ENCODE measurements at places on chromosomes 5 and 9.

- H3K4me1 ChIP-seq: peaks cover 9% of the 10 kb centered on the region
- no peak for DNase-seq
- no peaks in the 10 kb centered on the region for H3K36me3 ChIP-seq
- H3K4me3 ChIP-seq: no peak overlapping the region
Measured at GRCh38 chr9:106146066-106146840, 451.9 kb downstream of the TMEM38B start.

DNA sequence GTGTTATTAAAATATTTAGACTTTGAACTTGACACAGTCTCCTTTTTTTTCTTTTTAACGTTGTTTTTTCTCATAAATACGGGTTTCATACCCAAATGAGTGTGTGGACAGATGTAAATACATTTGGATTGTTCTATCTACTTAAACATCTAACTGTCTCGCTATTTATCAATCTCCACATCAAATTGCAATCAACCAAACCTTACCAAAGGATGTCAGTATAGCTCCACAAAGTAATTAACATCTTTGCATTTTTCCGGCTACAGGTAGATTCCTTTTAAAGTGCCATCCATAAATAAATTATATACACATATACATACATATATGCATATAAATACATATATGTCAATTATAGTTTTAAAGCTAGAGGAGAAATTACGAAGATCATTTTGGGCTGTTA is 705 bp upstream of the CDH10 start:
- DNase-seq: no peak
- H3K4me1 ChIP-seq: no peaks in the 10 kb centered on the region
- no peaks in the 10 kb centered on the region for H3K27me3 ChIP-seq
- H3K27ac ChIP-seq: no peak overlapping the region
- peaks cover 5% of the 10 kb centered on the region for H3K36me3 ChIP-seq

DNA sequence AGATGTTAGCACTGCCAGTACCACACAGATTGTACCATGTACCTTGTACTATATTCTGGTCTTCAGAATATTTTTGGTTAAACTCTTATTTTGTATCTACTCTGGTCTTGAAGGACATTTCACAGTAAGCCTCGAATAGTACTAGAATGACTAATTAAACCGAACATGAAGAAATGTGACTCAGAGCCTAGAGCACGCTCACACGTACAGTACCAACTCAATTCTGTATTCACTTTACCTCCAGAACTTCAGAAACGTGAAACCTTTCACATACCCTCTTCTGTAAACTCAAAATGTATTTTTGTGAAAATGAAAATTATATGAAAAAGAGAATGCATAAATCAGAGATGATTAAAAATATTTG is 112.8 kb downstream of the MVB12B start:
- H3K27ac ChIP-seq: no peak overlapping the region
- no peaks in the 10 kb centered on the region for H3K27me3 ChIP-seq
- no peak for DNase-seq
- no peaks in the 10 kb centered on the region for H3K36me3 ChIP-seq
- peak overlapping the region; percentile 45 for H3K4me3 ChIP-seq
- H3K4me1 ChIP-seq: peaks cover 5% of the 10 kb centered on the region

DNA sequence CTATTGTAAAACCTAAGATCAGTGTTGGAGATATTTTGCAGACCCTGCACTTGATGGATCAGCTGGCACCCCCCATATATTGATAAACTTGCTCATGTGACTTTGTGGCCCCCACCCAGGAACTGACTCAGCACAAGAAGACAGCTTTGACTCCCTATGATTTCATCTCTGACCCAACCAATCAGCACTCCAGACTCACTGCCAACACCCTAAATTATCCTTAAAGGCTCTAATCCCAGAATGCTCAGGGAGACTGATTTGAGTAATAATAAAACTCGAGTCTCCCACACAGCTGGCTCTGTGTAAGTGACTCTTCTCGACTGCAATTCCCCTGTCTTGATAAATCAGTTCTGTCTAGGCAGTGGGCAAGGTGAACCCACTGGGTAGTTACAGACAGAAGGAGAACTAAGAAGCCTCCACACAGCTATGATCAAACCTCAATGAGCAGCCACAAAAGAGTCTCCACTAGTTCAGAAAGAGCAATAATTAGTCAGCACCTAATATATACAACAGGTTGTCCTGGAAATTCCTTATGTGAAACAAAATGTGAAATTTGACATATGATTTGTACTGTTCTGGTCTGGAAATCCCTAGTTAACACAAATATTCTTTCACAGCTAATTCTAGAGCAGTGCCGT is 52.2 kb downstream of the ACTL7B start:
- no peak overlapping the region for H3K27ac ChIP-seq
- H3K4me3 ChIP-seq: no peak overlapping the region
- DNase-seq: no peak
- no peaks in the 10 kb centered on the region for H3K4me1 ChIP-seq

DNA sequence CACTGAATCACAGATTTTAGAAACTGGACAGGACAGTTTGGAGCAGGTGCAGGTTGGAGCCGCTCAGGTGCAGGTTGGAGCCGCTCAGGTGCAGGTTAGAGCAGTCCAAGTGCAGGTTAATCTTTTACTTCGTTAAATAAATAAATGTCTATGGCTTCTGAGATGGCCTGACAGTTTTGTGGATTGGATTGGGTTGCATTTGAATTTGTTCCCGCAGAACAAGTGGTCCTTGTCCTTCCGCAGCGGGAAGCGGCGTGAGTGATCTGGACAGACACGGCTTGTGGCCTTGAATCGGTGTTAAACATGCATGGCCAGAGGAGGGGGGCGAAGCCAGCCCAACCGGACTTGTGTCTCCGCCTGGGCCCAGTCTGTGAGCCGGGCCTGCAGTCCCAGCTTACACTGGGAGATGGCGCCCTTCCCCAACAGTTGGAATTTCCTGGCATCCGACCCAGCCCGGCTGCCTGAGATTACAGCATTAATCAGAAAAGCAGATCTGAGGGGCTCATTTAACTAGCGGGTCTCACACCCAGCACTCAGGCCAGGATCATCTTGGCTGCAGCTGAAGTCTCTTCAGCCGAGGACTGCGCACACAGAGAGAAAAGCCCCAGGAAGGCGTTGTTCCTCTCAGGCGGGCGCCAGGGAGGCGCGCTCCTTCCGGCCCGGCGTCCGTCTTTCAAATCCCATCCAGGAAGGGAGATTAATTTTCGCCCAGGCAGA is 1.5 kb upstream of the OLFM1 start:
- H3K27ac ChIP-seq: no peak overlapping the region
- DNase-seq: no peak
- peaks cover 22% of the 10 kb centered on the region for H3K27me3 ChIP-seq
- H3K36me3 ChIP-seq: no peaks in the 10 kb centered on the region
- H3K4me1 ChIP-seq: peaks cover 3% of the 10 kb centered on the region

GRCh38 chr9:121674952-121675351 is 23.5 kb downstream of the DAB2IP start:
- DNase-seq: no peak
- no peaks in the 10 kb centered on the region for H3K4me1 ChIP-seq
- H3K27ac ChIP-seq: no peak overlapping the region
- H3K27me3 ChIP-seq: peaks cover 14% of the 10 kb centered on the region
- H3K36me3 ChIP-seq: no peaks in the 10 kb centered on the region

GRCh38 chr9:93017621-93018020 is 40.9 kb upstream of the SUSD3 start:
- H3K27me3 ChIP-seq: no peaks in the 10 kb centered on the region
- H3K4me3 ChIP-seq: no peak overlapping the region
- no peak for DNase-seq
- H3K36me3 ChIP-seq: peaks cover 7% of the 10 kb centered on the region
- H3K4me1 ChIP-seq: no peaks in the 10 kb centered on the region

DNA sequence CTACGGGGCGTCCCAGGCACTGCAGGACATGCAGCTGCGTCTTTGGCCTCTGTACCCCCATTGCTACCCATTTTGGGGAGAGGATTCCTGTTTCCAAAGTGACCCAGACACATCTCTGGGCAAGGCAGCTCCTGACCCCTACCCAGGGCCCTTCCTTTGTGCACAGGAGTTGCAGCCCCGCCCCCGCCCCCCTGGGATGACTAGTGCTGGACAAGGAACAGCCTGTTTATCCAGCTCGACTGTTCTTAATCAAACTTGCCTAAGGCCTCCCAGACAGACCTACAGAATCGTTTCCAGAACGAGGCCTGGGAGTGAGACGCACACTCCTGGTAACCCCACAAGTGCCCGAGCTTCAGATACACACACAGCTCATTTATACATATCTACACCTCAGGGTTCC is 13.2 kb downstream of the DIPK1B start:
- no peaks in the 10 kb centered on the region for H3K27me3 ChIP-seq
- H3K4me3 ChIP-seq: peak overlapping the region; percentile 98
- peaks cover 8% of the 10 kb centered on the region for H3K36me3 ChIP-seq
- H3K4me1 ChIP-seq: peaks cover 18% of the 10 kb centered on the region
- H3K27ac ChIP-seq: no peak overlapping the region
- DNase-seq: no peak

DNA sequence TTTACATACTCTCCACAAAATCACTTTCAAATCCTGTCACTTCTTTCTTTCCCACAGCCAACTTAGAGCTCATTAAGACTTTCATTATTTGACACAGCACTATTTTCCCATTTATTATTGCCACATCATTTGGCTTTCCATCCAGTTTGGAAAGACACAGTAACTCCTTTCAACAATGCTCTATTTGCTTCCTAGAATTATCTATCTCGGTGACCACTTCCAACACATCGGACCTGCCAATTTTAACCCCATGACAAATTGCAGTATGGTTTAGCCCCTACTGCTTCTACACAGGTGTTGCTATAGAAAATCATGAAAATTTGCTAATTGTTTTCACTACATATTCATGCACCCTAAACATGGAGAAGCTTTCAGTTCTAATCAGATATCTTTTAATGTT is 190.6 kb upstream of the COX7C start:
- no peak for DNase-seq
- H3K36me3 ChIP-seq: no peaks in the 10 kb centered on the region
- H3K4me3 ChIP-seq: no peak overlapping the region
- H3K4me1 ChIP-seq: no peaks in the 10 kb centered on the region
- no peaks in the 10 kb centered on the region for H3K27me3 ChIP-seq
- no peak overlapping the region for H3K27ac ChIP-seq

DNA sequence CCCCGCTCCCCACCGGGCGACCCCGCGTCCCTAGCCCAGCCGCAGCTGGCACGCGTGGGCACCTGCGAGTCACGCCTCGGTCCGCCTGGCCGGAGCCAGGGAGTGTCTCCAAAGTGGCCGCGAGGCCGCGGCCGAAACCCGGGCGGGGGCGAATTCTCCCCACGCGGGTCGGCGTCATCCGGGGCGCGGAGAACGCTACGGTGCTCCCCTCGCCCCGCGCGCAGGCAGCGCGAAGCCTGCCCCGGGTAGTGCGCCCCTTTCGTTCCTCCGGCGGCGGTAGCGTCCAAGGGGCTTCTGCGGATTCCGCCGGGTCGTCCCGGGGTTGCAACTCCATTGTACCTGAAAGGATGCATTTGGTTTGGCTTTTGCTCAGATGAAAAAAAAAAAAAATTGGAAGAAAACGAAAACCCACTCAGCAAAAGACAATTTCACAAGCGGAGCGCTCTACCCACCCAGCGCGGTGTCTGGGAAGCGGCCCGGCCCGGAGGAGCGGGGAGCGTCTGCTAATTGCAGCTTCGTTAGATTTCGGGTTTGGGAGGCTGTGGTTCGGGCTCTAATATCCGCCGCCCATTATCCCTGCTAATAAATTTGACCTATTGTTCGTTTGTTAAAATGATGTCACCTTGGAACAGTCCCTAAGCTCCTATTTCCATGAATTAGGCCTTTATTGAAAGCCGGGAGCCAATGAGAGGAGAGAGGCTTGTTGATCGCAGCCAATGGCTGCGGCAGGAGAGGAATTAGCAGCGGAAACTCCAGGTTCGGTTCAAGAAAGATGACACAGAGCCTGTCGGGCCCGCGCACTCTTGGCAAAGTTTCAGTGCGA is at the start of gene TLX3:
TSS of gene TLX3 (plus strand) at position 796 of the 823 bp plus-strand sequence. CDS start 118 bp downstream, outside the sequence.
- H3K27me3 ChIP-seq: peaks cover 58% of the 10 kb centered on the region
- DNase-seq: no peak
- peak within 1 kb of the TSS; percentile 21 for H3K4me3 ChIP-seq

DNA sequence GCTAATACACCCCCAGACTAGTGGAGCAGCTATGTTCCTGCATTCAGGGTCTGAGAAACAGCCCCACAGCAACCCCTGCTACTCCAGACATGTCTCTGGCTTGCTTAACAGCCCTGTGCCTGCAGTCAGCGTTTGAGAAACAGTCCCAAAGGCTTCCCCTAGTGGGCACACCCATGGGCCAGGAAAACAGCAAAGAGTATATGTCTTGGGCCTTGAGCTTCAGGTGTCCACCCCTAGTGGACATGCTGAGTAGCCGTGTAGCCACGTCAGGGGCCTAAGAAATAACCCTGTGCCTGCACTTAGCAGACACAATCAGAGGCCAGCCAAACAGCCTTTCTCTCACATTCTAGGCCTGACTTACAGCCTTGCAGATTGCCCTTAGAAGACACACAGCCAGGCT is 698.6 kb downstream of the PTPRD start:
- H3K27me3 ChIP-seq: no peaks in the 10 kb centered on the region
- H3K4me1 ChIP-seq: no peaks in the 10 kb centered on the region
- H3K36me3 ChIP-seq: peaks cover 12% of the 10 kb centered on the region
- DNase-seq: no peak
- no peak overlapping the region for H3K4me3 ChIP-seq

- H3K36me3 ChIP-seq: no peaks in the 10 kb centered on the region
- DNase-seq: no peak
- H3K4me1 ChIP-seq: no peaks in the 10 kb centered on the region
- H3K27ac ChIP-seq: no peak overlapping the region
- H3K4me3 ChIP-seq: no peak overlapping the region
Measured at GRCh38 chr5:121497176-121497575, 354.5 kb upstream of the FTMT start.

GRCh38 chr9:4829969-4830368 is 37.2 kb downstream of the RCL1 start:
- no peak overlapping the region for H3K4me3 ChIP-seq
- H3K36me3 ChIP-seq: peaks cover 7% of the 10 kb centered on the region
- peaks cover 13% of the 10 kb centered on the region for H3K4me1 ChIP-seq
- no peaks in the 10 kb centered on the region for H3K27me3 ChIP-seq
- no peak overlapping the region for H3K27ac ChIP-seq

- H3K27ac ChIP-seq: no peak overlapping the region
- H3K36me3 ChIP-seq: no peaks in the 10 kb centered on the region
- no peaks in the 10 kb centered on the region for H3K4me1 ChIP-seq
- no peak for DNase-seq
Measured at GRCh38 chr5:155923784-155924183, 403.2 kb upstream of the SGCD start.

GRCh38 chr9:110650261-110650660 is 18.3 kb upstream of the MUSK start:
- H3K27ac ChIP-seq: no peak overlapping the region
- DNase-seq: no peak
- no peak overlapping the region for H3K4me3 ChIP-seq
- no peaks in the 10 kb centered on the region for H3K27me3 ChIP-seq
- no peaks in the 10 kb centered on the region for H3K36me3 ChIP-seq

DNA sequence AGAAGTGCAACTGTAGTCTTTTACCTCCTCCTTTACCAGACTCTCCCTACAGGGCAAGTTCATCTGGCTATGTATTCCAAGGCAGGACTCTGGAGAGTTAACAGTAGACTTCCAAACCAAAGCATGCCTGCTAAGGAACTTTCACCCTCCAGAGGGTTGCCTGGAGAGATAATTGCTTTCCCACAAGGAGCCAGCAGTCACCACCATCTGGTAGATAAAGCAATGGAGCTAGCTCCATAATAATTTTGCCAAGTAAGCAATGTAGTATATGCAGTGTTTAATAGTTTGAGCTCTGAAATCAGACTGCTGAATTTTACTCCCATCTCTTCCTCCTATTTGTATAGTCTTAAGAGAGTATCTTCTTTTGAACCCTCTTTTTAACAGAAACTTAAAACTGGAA is 566.8 kb upstream of the PTGER4 start:
- no peak overlapping the region for H3K4me3 ChIP-seq
- peaks cover 7% of the 10 kb centered on the region for H3K27me3 ChIP-seq

GRCh38 chr5:142819825-142820224 is 49.6 kb downstream of the ARHGAP26 start:
- DNase-seq: no peak
- H3K4me1 ChIP-seq: peaks cover 85% of the 10 kb centered on the region
- H3K27me3 ChIP-seq: no peaks in the 10 kb centered on the region
- H3K4me3 ChIP-seq: no peak overlapping the region
- no peaks in the 10 kb centered on the region for H3K36me3 ChIP-seq

Data from natural killer cell treated with Interleukin-12 subunit alpha and Interleukin-12 subunit beta and Interleukin-15 and Interleukin-18, amount 100 ng/mL, for 72 hours (primary cell).